ENCODE measurements at places on chromosomes 5 and 9. TPM values are rescaled to one million over a fixed set of nuclear protein-coding genes. Genes with fewer than 3 reads are reported as not detected.

DNA sequence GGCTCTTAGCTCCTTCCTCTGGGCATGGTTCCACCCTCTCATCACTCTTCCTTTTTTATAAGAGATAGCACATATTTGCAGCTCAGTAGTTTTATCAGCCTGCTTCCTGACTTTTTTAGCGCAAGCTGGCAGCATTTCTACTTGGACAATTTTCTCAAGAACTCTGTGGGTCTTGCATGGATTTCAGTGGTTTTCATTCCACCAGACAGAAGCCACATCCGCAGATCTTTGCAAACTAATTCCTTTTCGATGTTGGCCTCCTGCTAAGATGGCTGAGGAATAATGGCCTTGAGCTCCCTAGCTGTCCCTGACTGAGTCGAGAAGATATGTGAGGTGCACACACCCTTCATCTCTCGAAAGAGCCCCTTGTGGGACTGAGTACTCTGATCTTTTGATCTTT is 49.5 kb downstream of the GALNT12 start:
- no peak for DNase-seq

- DNase-seq, result no peak
These were observed 52.4 kb downstream of the AHRR start for GRCh38 chr5:373710-374602.

GRCh38 chr9:118100529-118101419 is 396.6 kb downstream of the TLR4 start:
- no peak for DNase-seq

Gene OBP2B
- not detected for total RNA-seq

Gene ZNF366
- total RNA-seq, result not detected

DNA sequence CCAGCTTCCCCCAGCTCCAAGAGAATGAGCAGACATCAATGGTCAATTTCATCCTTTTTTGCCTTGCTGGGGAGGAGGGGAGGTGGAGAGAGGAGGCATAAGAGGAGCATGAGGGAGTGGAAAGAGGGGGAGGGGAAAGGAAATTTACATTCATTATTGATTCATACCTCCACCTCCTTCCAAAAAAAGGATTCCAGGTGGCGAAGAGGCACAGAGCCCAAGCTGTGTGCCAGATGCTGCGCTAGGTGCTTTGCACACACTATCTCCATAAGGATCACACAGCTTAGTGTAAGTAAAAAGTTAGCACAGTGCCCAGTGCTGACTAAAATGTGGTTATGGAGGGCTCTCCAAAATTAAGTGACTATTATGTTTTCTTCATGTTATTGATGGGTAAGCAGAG is 11.0 kb downstream of the ASTN2 start:
- no peak for DNase-seq

DNA sequence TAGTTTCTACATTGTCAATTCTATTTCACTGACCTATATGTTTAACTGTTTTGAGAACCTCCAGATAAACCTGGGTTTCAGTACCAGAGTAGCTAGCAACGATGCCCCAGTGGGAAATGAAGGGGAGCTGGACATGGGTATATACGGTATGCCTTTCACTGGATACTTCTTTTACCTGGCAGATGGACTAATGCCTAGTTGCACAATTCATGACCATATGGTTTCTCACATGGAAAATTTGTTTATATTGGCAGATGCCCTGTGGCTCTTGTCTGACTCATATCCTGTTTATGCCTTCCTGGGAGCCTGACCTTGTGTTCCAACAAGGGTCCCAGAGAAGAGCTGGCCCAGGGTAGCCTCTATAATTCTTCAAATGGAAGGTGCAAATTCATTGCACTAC is 144.1 kb downstream of the MAT2B start:
- peak; percentile 24 for DNase-seq

- no peak for DNase-seq
These were observed 115.1 kb upstream of the KIF2A start for GRCh38 chr5:62190931-62191330.

DNA sequence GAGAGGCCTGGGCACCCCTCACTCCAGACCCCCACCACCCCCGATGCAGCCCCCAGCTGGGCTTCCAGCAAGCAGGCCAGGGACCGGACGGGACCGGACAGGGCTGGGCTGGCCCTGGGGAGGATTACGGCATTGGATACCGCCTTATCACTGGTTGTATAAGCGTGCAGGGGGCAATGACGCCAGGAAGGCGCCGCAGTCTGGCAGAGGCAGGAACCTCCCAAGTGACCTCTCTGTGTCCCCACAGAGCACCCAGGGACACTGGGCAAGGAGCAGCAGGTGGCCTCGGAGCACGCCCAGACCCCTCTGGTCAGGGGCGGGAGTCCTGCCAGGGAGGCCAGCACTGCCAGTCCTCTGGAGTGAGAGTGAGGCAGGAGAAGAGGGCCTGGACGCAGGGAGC is 723 bp upstream of the LCN15 start:
- no peak for DNase-seq

- DNase-seq, result no peak
These were observed 6.1 kb upstream of the GABBR2 start for GRCh38 chr9:98714833-98715232.

DNA sequence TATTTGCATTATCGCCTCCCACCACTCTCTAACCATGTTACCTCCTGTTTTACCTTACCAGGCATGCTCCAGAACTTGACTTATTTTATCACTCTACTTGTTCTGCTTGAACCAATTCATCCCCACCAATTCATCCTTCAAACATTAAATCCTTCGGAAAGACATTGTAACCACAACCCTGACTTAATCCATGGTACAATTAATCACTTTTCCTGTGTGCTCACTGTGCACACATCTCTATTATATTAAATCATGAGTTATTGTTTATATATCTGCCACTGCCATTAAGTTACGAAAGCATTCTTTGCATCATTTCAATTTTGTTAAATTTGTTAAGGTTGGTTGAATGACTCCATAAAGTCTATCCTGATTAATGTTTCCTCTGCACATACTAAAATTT is 7.4 kb upstream of the C5orf46 start:
- no peak for DNase-seq

DNA sequence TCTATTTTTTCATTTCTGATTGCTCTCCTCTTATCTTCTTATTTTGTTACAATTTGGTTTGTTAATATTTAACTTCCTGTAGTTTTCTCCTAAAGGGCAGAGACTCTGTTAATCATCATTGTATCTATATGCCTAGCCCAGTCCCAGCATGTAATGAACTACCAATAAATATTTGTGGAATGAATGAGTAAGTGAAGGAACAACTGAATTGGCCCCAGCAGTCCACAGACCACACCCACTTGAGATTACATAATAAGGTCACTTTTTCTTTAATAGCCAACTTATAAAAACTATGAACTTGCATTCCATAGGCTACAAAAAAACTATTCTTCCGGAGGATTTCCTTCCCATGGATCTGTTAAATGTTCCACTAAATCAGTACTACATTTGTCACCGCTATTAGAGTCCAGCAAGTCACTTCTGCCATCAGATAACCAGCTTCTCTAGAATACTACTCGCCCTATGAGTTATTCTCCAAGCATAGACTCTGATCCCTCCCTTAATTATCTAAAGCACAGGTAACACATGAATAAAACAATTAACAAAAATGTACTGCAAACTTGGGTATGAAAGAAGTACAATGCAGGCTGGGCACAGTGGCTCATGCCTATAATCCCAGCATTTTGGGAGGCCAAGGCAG is 27.5 kb upstream of the TNPO1 start:
- DNase-seq, result peak; percentile 31

DNA sequence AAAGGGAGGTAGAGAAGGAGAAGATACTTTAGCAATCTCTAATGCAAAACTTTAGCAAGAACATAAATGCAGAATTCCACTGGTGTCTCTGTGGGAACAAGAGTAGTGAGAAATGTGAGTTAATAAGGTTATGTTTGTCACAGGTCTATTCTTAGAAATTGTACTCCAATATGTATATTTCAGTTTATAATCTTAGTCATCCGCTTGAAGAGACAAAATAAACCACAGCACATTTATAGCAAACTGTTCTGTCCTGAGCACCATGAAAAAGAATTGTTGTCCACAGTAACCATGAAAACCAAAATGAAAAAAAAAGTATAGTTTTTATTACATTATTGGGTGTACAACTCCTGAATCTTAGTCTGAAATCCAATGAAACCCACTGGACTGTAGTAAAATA is 93.6 kb upstream of the TSLP start:
- DNase-seq, result no peak

DNA sequence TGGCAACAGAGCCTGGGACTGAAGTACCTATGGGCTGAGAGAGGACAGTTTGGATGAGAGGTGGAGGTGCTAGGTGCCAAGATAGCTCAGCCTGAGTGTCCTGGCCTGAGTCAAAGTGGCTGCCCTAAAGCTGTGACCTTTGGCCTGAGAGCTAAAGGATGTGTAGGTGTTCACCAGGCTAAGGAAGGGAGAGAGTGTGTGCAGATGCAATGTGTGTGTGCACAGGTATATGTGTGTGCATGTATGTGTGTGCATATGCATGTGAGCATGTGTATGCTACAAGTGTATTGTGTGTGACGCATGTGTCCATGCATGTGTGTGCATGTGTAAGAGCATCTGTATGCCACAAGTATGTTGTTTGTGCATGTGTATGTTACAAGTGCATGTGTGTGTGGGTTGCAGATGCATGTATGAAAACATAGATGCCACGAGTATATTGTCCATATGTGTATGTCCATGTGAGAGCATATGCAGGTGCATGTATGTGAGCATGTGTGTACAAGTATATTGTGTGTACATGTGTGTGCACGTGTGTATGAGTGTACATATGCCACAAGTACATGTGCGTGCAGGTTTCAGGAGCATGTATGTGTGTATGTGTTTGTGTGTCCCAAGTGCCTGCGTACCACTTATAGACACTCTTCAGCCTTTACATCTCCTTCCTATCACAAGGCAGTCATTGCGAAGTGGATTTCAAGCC is 102.6 kb downstream of the SH3TC2 start:
- DNase-seq, result no peak

Gene LCN1
- not detected for total RNA-seq

GRCh38 chr9:132141948-132142594 is 19.8 kb upstream of the NTNG2 start:
- no peak for DNase-seq

GRCh38 chr5:54243483-54244080 is 66.8 kb downstream of the ARL15 start:
- DNase-seq, result no peak

- no peak for DNase-seq
These were observed 7.2 kb downstream of the TOR1A start for GRCh38 chr9:129816501-129817435.

Gene RNF208
- total RNA-seq, result not detected

Gene PCDH1
- total RNA-seq, result 3.8 TPM

DNA sequence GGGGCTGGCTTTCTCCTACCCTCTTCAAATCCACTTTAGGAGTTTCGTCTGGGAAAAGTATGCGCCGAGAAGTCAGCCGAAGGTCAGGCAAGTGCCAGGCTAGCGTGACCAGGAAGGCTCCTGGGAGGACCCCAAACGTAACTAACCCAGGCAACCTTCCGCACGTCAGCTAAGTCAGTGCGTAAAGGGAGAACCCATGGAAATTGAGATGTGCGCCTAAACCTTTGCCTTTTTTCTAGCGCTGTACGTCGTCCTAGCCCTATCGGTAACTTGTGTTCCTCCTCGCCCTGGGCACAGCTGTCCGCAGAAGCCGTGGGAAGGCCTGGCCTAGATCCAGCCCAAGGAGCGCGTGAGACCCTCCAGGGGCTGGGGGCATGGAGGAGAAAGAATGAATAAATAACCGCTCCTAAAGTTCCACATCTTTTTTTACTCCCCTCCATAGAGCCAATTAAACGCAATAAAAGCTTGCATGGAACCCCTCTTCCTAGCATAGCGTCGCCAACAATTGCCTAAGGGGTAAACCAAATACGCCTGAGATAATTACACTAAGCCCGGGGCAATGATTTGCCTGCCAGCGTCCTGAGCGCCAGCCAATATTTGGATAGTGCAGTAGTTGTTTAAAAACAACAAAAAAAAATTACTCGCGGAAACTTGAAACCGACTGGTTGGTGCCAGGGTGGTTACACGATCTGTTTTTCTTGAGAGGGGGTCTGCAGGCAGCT is 4.0 kb upstream of the FOXB2 start:
- peak; percentile 36 for DNase-seq

Gene F2RL1
- total RNA-seq, result 1.2 TPM

- DNase-seq, result peak; percentile 20
These were observed 91.3 kb downstream of the COMMD10 start for GRCh38 chr5:116176121-116176520.

DNA sequence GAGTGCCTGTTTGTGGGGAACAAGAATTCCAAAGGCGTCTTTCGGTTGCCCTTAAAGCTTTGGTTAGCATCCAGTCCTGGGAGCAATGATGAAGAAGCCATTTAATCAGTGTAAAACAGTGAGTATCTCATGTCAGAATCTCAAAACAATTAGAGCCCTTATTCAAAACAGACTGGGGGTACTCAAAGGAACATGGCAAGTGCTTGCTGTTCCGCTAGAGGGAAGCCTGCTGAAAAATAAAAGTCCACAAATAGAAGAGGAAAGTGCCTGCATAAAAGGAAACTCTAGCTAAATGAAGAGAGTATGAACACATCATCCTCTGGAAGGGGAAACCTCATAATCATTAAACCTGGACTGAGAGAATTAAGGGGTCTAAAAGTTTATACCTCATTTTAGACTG is 26.4 kb downstream of the FBXL7 start:
- DNase-seq, result no peak

- no peak for DNase-seq
These were observed 62.3 kb downstream of the YIPF5 start for GRCh38 chr5:144108131-144108530.

Gene TBC1D2
- 3.6 TPM for total RNA-seq

GRCh38 chr5:79020861-79021561 is 35.9 kb upstream of the ARSB start:
- DNase-seq, result peak; percentile 39

DNA sequence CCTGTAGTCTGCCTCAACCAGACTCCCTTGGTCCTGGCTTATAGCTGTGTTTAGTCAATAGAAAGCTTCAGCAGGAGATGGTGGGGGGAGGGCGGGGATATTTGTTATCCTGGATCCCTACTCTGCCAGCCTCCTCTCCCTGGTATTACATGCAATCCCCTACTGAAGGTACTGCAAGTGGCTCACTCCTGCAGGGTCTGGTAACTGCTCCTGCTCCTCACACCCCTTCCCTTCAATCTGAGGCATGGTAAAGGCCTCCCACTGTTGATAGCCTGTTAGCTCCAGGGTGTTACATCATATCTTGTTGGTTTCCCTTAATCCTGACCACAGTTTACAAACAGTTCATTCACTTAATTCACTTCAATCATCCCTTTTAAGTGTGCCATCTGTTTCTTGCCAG is 137.5 kb downstream of the AP3B1 start:
- no peak for DNase-seq

GRCh38 chr9:90517103-90517502 is 125.5 kb downstream of the DIRAS2 start:
- no peak for DNase-seq

Gene TAF11L10
- total RNA-seq, result not detected

GRCh38 chr9:108786901-108787689 is 68.7 kb downstream of the ACTL7B start:
- DNase-seq, result peak; percentile 26

- DNase-seq, result no peak
These were observed 15.6 kb upstream of the SLC36A2 start for GRCh38 chr5:151362970-151363369.

Measured in MG63 (cell line).